ENCODE measurements at places on chromosomes 4 and X. TPM values are rescaled to one million over a fixed set of nuclear protein-coding genes. Genes with fewer than 3 reads are reported as not detected.

The MAGEA11 gene
- not detected for total RNA-seq

- DNase-seq = no peak
These were observed 1076.2 kb downstream of the C4orf33 start for GRCh38 chr4:130172156-130172555.

GRCh38 chrX:123962006-123962467, 531 bp downstream of the STAG2 start:
- no peak for DNase-seq

The JAKMIP1 gene
- 0.50 TPM for total RNA-seq

DNA sequence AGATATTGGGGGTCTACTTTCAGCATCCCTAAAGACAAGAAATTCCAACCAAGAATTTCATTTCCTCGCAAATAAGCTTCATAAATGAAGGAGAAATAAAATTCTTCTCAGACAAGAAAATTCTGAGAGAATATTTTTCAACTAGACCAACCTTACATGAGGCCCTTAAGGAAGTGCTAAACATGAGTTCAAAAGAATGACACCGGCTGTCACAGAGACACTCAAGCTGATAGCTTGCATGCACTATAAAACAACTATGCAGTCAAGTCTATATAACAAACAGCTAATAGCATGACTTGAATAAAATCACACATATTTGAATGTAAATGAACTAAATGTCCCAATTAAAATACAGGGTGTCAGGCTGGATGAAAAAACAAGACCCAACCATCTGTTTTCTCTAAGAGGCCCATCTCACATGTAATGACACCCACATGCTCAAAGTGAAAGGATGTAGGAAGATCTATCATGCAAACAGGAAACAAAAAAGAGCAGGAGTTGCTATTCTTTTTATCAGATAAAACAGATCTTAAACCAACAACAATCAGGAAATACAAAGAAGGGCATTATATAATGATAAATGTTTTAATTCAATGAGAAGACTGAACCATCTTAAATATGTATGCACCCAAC, 27.2 kb downstream of the FAAH2 start:
- no peak for DNase-seq

- no peak for DNase-seq
These were observed 107.4 kb upstream of the STOX2 start for GRCh38 chr4:183797445-183798300.

DNA sequence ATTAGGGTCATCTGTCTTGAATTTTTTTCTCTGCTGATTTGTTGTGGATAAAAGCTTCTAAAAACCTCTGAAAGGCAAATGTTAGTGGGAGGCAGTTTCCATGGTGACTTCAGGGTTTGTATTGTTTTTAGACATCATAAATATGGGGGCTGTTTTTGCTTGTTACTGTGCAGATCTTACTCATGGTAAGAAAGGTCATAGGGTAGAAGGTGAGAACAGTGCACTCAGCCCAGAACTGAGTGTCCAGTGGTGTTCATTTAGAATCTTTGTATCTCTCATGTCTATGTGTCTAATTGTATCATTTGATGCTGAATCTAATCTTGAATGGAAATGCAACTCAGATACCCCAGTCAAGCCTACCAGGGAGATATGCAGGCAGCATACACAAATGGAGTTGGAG, 609.8 kb downstream of the ZNF674 start:
- no peak for DNase-seq

GRCh38 chrX:960821-961220, 251.6 kb downstream of the CRLF2 start:
- DNase-seq = no peak

- no peak for DNase-seq
These were observed 265.2 kb upstream of the BOD1L1 start for GRCh38 chr4:13892739-13893105.

DNA sequence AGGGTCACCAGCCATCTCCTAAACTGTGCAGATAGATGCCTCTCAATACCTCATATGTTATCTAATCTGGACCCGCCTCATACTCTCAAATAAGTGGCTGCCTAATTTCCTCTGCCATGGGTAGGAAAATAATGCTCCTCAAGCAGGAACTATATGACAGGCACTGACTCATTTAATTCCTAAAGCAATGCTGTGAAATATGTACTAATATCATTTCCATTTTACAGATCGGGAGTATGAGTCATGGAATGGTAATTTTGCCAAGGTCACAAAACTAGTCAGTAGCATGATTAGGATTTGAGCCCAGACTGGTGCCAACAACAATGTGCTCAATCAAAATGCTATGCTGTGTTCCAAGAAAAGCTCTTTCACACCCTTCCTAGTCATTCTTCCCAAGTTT, 3.0 kb upstream of the NXT2 start:
- no peak for DNase-seq

GRCh38 chrX:115906276-115906675, 264.3 kb upstream of the AGTR2 start:
- no peak for DNase-seq

DNA sequence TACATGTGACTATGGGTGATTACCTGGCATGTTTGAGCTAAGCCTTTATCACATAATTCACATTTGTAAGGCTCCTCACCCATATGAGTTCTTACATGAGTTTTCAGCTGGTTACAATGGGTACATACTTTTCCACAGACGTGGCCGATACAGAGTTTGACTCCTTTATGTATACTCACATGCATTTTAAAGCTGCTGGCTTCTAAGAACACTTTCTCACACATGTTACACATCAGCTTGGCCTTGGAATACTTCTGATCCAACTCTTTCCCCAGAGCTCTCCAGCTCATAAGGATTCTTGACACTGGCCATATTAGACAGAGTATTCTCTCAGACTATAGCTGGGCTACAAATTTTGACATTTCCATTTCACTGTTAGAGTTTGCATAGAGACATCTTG, 66.3 kb downstream of the TAB3 start:
- no peak for DNase-seq

DNA sequence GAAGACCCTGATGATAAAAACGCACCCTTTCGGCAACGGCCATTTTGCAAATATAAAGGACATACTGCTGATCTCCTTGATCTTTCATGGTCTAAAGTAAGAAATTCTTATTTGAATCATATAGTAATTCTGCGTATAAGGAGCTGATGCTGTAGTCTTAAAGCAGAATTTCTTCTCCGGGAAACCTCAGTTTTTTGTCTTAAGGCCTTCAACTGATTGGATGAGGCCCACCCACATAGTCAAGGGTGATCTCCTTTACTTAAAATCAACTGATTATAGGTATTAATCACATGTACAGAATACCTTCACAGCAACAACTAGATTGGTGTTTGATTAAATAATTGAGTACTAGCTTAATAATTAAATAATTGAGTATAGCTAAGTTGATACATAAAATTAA, 62.8 kb upstream of the DOCK11 start:
- DNase-seq = no peak

The TSPAN7 gene
- total RNA-seq = 10.1 TPM

DNA sequence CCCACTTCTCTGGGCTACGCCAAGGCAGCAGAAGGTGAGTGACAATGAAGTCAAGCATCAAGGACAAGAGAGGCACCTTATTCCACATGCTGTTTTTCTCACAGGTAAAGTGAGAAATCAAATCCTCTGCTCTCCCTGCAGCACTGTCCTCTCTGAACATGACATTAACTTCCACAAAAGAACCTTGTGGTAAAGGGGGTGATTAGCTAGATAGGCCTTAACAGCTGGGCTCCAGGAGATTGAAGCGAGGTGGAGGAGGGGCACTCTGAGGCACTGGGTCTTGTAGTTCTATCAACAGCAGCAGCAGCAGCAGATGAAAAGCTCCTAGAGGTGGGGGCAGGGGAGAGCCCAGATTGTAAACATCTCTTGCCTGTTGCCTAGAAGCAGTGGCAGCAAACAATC, 96.8 kb upstream of the CXXC4 start:
- DNase-seq = no peak

GRCh38 chr4:146134761-146135445, 40.6 kb upstream of the LSM6 start:
- DNase-seq = no peak

GRCh38 chrX:24996096-24996709, 19.6 kb downstream of the ARX start:
- no peak for DNase-seq

- DNase-seq = no peak
These were observed 236.7 kb downstream of the FAT4 start for GRCh38 chr4:125551466-125551865.

The MAGEA8 gene
- not detected for total RNA-seq

GRCh38 chrX:120316587-120317283, 5.5 kb upstream of the TMEM255A start:
- DNase-seq = no peak

GRCh38 chr4:20044502-20044911, 207.2 kb upstream of the SLIT2 start:
- DNase-seq = no peak

The NHSL2 gene
- total RNA-seq = 1.3 TPM

DNA sequence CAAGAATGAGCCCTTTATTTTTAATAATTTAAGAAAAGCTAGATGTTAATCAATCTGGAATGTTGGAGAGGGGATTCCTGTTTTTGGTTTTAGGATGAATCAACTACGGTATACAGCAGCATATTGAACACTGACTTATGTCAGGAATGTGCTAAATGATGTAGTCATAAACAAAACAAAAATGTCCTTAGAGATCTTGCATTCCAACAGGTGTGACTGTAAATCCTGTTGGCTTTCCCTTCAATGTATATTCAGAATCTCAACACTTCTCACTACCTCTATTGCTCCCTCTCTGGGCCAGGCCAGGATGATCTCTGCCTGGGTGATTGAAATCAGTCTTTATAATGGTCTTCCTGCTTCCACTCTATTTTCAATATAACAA, 37.8 kb upstream of the BDH2 start:
- DNase-seq = no peak

- no peak for DNase-seq
These were observed 10.9 kb downstream of the ATP1B4 start for GRCh38 chrX:120372667-120373370.

The XAGE2 gene
- not detected for total RNA-seq

DNA sequence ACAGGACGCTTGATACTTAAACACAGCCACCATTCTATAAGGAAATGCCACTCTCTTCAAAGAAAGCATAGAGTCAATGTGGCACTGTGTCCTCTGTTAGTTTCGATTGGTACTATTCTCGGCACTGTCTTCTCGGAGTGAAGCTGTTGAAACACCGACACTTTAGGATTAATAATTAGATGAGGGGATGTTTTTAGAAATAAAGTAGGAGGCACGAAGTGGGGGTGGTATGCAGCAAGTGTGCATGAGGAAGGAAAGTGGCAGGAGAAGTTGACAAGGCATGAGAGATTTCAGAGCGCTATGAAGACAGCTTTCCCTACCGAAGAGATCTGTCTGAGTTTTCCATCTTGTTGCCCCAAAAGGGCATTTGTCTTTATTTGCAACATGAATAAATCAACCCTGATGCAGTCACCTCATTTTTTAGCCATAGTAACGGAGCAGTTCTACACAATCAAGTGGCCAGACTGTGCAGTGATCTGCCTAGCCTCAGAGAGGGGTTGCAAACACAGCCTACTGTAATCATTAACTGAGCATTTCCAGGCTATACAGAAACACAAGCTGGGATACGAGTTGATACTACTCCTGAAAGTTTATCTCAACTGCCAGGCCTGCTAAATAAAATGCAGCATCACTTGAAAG, 8.3 kb downstream of the GPRIN3 start:
- no peak for DNase-seq

The COL25A1 gene
- total RNA-seq = 3.1 TPM

DNA sequence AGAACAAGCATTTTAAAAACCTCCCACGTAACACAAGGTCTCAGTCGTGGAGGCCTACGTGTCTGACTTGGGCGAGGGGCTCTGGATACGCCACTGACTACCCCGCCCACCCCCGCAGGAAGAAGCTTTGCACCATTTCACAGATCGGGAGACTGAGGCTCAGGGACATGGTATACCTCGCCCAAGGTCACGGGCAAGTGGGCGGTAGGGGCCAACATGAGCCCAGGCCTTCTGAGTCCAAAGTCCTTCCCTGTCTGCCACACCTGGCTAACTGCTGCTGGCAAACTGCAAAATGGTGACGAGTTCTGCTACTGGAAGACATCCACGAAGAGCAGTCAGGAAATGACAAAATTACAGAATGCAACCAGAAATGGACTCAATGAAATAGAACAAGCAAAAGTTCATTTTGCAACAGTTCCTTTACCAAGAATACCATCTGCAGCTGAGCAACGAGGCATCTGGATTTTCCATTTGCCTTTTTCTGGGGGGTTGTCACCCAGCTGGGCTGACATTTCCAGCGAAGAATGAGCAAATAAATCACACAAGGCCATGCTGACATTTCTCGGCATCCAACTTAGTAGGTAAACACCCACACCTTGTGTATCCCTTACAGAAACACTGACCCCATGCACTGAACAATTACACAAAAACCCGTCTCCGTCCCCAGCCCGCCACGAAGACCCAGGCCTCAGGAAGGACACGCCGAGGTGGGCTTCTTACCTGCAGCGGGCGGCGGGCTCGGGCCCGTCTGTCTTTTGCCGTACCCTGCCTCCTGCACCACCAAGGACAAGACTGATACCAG, 70.2 kb upstream of the AFAP1 start:
- no peak for DNase-seq

- no peak for DNase-seq
These were observed 8.7 kb upstream of the TEX13A start for GRCh38 chrX:105229146-105229545.

The FAM13A gene
- total RNA-seq = 14.9 TPM

DNA sequence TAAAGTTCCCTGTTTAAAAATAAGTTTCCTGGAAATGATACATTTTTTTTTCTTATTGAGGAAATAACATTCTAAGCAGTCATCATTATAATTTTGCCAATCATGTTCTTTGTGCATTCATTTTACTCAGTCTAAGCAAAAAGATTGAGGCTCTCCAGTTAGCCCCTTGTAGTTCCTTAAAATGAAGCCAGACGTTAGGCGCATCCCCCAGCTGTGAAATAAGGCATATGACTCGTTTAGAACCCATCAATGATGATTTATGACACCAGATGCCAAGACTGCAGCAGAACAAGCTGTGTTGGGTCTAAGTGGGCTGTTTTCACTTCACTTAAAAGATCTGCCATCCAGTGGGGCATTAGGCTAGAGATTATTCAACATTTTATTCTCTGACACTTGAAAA, 17.0 kb downstream of the PDGFC start:
- DNase-seq = no peak

GRCh38 chrX:11687157-11687556, 21.4 kb upstream of the ARHGAP6 start:
- DNase-seq = no peak

The RXFP1 gene
- 0.42 TPM for total RNA-seq

GRCh38 chr4:76270244-76271175, 19.0 kb downstream of the FAM47E start:
- no peak for DNase-seq

DNA sequence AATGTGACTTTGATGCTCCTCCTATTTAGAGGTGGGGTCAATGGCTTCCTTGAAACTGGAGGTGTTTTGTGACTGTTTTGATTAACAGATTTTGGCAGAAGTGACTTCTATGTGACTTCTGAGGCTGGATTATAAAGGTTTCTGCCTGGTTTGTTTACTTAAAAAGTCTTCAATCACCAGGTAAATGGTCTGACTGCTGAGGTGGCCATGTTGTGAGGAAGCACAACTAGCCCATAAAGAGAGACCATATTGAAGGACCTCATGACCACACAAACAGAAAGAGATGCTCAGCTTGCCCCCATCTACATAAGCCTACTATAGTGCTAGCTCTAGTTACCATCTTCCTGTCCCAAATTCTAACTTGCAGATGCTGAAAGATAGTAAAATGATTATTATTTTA, 14.3 kb upstream of the LSM6 start:
- no peak for DNase-seq

GRCh38 chrX:9231491-9231890, 197.6 kb upstream of the FAM9B start:
- no peak for DNase-seq

- DNase-seq = no peak
These were observed 544.7 kb downstream of the SPRY1 start for GRCh38 chr4:123941306-123941705.

The ZAR1 gene
- 0.28 TPM for total RNA-seq
